ENCODE measurements at places on chromosomes 7 and 10.
A peak's percentile ranks its signal among the peaks of the same experiment; 100 is the strongest.

- no peak for DNase-seq
Measured at GRCh38 chr7:48112401-48113165, 23.5 kb downstream of the UPP1 start.

DNA sequence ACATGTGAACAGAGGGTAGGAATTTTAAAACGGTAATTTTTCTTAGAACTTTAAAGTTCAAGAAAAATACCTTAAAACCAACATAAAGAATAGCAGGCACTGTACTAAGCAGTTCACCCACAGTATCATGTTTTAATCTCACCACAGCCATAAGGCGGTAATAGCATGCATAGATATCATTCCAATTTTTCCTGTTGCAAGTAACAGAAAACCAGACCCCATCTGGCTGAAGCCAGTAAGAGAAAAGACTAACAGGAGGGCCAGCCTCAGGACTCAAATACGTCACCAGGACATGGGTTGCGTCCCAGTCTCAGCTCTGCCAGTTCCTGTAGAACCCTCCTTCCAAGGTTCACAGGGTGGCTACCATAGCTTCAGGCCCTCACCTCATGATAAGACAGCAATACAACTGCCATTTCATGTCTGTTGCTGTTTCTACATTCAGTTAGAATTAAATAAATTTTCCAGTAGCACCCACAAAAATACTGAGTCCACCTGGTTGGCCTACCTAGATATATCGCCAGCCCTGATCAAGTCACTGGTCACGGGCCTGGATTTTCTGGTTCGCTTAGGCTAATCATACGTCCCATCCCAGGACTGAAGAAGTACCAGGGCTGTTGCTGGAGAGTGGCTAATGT, 2.0 kb upstream of the RNF32 start:
- no peak for DNase-seq

GRCh38 chr7:138032186-138032585, 30.3 kb upstream of the CREB3L2 start:
- DNase-seq, result no peak

GRCh38 chr7:101237206-101238067, at the start of gene CLDN15:
Gene CLDN15, minus strand, starts transcription at chr7:101237802. Its CDS starts 221 bp downstream, at chr7:101237581.
- DNase-seq, result no peak

- no peak for DNase-seq
Measured at GRCh38 chr7:12013983-12014382, 182.0 kb upstream of the THSD7A start.

- peak; percentile 56 for DNase-seq
Measured at GRCh38 chr7:98617051-98617959, at the start of gene NPTX2. Gene NPTX2, plus strand, starts transcription at chr7:98617285. Its CDS starts 177 bp downstream, at chr7:98617462.

DNA sequence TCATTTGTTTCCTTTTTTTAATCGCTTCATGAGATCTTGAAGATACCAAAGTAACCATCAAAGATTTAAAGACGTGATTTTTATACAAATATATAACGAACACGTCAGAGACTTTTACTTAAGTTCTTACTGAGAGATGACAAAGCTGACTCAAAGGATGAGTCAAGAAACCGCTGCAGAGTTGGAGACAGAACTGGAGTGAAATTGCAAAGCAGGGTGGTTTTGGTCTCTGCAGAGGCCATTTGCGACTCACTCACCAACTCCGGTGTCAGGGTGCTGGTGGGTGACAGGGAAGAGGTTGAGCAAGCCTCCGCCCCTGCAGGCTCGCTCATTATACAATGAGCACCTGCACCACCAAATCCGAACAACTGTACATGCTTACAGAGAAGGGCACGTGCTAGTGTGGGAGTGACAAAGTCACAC, 75.2 kb downstream of the DNAJB6 start:
- peak; percentile 68 for DNase-seq

- peak; percentile 2 for DNase-seq
Measured at GRCh38 chr10:81680359-81680758, 194.6 kb upstream of the NRG3 start.

- DNase-seq, result no peak
Measured at GRCh38 chr10:14116021-14116420, 214.7 kb downstream of the FRMD4A start.

DNA sequence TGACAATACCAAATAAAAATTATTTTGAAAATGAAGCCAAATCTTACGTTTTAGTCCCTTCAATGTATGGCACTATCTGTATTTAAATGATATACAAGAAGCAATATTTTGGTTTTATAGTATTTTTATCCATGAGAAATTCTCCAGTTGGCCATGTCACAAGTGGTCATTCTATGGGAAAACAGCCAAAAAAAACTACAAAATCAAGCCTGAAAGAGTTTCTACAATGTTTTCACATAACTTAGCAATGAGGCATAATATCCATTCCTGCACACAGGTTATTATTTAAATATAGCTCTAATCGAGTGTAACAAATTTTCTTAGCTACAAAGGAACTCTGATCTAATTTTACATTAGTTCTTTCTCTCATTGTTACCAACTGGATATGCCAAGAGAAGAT, 5.4 kb downstream of the RAB11FIP2 start:
- no peak for DNase-seq

- DNase-seq, result no peak
Measured at GRCh38 chr7:156543699-156544598, 96.6 kb upstream of the RNF32 start.

GRCh38 chr7:95434557-95435421, at the start of gene PON2:
Gene PON2, minus strand, starts transcription at chr7:95435028. Its CDS starts 77 bp downstream, at chr7:95434951.
- peak; percentile 64 for DNase-seq

- no peak for DNase-seq
Measured at GRCh38 chr7:43838201-43838658, 31.1 kb downstream of the MRPS24 start.

DNA sequence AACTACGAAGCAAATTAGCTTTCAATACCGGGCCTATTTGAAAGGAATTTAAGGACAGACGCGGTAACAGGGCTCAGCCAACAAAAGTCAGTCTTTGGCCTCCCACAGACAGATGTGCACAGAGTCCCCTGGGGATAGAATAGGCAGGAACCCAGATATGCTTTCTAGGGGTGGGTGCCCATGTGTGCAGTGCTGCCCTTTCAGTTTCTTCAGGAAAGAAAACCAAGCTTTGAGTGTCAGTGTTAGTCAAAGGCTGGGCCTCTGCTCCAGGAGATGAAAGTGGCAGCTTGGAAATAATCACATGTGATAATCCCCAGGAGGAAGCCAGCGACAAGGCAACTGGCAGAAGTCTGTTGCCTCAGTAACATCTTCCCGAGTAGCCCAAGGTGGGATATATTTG, 43.8 kb upstream of the CSTF2T start:
- no peak for DNase-seq

- DNase-seq, result no peak
Measured at GRCh38 chr10:91589015-91589657, 43.7 kb downstream of the PPP1R3C start.

DNA sequence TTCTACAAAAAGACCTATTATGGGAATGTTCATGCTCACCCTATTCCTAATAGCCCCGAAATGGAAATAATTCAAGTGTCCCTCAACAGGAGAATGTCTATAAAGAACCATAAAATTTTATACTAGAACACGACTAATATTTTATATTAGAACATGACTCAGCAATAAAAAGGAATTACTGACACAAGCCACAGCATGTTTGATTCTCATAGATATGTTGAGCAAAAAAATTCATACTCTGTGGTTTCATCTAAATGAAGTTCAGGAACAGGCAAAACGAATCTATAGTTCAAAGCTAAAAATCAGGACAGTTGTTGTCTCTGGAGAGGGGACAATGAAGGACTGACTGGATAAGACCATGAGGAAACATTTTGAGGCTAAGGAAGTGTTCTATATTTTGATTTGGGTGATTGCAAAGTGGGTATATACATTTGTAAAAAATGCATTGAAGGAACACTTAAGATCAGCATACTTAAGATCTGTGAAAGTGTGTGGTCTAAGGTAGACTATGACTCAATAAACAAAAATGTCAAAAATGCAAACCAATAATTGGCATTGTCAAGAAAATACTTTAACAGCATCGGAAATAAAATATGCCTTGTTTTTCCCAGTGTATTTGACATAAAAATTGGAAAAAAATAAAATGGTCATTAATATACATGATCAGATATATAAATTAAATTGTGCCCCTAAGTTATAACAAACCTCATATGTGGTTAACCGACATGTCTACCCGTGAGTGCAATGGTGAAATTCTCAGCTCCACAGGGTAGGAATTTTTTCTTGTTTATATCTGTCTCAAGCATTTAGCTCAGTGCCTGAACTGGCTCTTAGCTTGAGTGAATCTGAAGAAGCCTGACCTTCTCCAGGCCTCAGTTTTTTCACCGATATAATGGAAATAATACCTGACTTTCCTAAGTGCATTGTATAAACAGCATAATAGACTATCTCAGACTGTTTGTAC, 124.9 kb upstream of the CTTNBP2 start:
- DNase-seq, result no peak

DNA sequence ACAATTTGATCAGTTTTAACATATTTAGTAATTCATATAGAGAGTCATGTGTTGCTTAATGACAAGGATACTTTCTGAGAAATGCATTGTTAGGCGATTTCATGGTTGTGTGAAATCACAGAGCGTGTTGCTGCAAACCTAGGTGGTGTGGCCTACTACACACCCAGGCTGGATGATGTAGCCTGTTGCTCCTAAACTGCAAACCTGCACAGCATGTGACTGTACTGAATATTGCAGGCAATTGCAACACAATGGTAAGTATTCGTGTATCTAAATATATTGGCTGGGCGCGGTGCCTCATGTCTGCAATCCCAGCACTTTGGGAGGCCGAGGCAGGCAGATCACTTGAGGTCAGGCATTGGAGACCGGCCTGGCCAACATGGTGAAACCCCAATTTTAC, 73.7 kb upstream of the BAIAP2L1 start:
- no peak for DNase-seq

DNA sequence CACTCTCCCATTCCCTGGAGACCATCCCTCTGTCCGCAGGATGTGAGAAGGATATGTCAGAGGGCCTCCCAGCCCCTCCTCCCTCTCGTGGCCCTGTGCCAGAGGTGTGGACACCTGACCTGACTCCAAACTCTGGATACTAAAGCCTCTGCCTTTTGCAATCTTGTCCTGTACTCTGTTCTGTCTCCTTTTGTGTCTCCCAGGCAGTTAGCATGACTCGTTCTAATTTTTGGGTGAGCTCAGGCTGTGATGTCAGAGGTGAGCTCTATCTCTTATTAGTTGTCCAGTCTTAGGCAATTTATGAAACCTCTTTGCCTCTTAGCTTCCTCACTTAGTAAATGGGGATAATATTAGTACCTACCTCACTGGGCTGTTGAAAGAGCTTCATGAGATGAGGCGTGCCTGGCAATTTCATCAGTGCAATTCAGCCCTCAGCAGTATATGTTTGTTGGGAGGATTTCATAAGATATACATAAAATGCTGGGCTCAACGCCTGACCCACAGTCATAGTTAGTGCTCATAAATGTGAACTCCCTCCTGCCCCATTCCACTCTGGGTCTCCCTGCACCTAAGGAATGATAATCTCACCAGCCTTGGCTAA, 10.9 kb downstream of the MARVELD1 start:
- DNase-seq, result no peak

DNA sequence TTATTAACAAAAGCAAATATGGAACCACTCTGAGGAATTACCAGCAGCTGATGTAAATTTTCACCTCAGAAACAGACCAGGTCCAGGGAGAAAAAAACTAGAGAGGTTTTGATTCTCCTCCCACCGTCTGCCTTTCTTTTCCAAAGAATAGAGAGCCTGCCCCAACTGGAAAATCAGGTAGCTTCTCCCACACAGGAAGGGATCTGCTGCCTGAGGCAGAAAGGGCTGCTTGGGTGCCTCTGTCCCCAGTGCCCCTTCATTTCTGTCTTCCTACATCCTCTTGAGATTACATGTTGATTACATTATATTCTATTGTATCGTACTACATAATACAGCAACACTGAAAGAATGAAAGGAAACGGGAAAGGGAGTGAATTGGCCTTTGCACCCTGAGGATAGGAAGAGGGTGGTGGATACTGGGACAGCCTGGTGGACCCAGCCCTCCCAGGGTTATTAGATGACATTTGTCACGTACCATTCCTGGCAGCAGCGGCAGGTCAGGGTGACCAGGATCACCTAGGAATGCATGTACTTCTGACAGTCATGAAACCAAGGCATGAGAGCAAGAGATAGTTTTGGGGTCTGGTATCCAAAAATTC, 8.9 kb downstream of the ST8SIA6 start:
- no peak for DNase-seq

DNA sequence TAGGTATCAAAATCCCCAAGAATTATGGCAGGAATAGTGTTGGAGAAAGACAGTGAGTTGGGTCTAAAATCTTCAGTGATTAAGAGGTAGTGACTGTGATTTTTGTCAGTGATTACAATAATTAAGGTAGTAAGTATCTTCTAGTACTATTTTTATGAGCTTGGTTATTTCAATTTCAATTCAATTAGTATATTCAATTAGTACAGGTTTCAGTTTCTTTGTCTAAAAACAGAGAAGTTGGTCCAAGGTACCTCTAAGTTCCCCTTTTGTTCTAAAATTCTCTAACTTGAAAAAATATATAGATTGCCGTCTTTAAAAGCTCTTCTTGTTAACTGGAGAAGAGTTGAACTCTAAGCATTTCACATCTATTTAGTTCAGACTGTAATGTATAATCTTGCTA, 82.9 kb downstream of the OTUD1 start:
- DNase-seq, result no peak

DNA sequence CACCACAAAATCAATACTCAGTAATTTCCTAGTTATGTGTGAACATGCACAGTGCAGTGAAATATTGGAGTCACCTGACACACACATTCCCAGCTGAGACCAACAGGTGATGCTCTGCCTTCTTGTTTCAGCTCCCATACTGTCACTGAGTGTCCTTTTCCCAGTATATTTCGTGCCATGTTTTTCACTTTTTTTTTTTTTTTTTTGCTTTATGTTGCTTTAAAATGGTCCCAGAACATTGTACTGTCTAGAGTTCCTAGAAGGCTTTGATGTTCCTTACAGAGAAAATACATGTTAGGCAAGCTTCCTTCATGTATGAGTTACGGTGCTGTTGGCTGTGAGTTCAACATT, 45.6 kb downstream of the ELAPOR2 start:
- DNase-seq, result no peak

DNA sequence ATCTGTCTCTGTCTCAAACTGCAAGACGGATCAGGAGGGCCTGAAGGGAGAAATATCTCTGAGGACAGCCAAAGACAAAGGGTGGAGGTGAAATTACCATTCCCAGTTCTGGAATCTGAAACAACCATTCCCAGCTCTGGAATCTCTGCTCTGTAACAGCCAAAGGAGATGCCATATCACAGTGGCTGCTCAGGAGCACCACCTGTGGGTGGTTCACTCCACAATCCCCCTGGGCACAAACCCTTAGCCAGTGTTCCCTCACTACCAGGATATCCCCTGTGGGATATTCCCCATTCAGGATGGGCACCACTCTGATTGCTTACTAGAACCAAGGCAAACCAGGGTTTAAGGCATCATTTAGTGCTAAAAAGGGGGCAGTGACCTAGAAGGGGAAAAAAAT, 199.0 kb downstream of the HTR7 start:
- DNase-seq, result no peak

- no peak for DNase-seq
Measured at GRCh38 chr7:105617280-105618015, 36.2 kb upstream of the EFCAB10 start.

- DNase-seq, result no peak
Measured at GRCh38 chr7:75906991-75907667, 7.8 kb upstream of the POR start.

Measured in stimulated activated CD4-positive, alpha-beta T cell treated with anti-CD3 and anti-CD28 coated beads, Interleukin-15, amount 100 ng/mL, for 24 hours (primary cell).